LHCN-M2 (cell line): ENCODE measurements at places on chromosomes 7 and 10. TPM values are rescaled to one million over a fixed set of nuclear protein-coding genes. Genes with fewer than 3 reads are reported as not detected.

GRCh38 chr10:124703778-124704427 is 40.3 kb downstream of the FAM53B start:
- DNase-seq: no peak

Gene GRID2IP
- total RNA-seq: not detected in 2 replicates

DNA sequence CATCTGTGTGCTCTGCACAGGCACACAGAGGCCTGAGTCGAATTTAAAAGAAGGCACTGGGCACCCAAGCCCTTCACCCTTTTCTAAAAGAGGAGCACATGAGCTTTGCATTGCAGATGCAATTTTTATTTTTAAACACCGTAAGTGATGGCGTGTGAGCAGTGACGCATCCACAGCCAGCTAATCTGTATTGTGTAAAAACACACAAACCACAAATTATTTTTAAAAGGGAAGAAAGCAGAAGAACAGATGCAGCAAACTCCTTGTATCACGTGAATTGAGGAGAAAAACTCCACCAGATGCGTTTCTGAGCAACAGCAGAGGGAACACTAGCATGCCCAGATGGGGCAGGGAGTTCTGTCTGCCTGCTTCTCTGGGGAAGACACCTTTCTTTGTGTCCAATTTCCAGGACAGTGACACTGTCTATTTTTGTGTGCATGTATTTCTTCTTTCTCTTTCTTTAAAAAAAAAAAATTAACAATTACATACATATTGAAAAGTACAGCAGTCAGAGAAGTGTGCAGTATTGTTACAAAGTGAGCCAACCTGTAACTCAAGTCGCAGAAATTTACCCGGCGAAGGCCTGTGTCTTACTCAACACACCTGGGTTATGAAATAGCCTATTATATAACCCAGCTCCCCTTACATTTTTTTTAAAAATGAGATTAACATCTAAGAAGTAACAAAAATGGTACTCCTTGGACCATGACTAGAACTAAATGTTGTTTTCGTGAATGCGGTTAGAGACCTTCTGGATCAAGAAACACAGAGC is 39.2 kb downstream of the EEPD1 start:
- peak; percentile 94 for DNase-seq

GRCh38 chr7:130037703-130038102 is 13.5 kb downstream of the ZC3HC1 start:
- DNase-seq: no peak

- peak; percentile 83 for DNase-seq
Observed at GRCh38 chr10:77641788-77642397, 4.3 kb upstream of the KCNMA1 start.
